ENCODE measurements at places on chromosomes 12 and 14.

DNA sequence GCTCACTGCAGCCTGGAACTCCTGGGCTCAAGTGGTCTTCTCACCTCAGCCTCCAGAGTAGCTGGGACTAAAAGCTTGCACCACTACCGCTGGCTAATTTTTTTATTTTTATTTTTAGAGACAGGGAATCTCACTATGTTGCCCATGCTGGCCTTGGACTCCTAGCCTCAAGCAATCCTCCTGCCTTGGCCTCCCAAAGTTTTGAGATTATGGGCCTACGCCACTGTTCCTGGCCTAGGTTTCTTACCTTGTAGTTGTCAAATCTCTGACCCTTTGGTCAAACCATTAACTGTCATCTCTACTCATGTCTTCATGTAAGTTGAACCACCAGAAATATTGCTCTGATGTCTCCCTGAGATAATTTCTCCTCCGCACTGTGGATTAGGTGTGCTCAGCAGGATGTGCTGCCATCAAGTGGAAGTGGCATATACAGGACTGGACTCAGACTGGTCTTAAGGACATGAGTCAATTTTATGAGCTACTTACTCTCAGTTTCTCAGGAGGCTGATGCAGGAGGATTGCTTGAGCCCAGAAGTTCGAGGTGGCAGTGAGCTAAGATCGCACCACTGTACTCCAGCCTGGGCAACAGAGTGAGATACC is 28.5 kb downstream of the ACTR6 start:
- DNase-seq: no peak

DNA sequence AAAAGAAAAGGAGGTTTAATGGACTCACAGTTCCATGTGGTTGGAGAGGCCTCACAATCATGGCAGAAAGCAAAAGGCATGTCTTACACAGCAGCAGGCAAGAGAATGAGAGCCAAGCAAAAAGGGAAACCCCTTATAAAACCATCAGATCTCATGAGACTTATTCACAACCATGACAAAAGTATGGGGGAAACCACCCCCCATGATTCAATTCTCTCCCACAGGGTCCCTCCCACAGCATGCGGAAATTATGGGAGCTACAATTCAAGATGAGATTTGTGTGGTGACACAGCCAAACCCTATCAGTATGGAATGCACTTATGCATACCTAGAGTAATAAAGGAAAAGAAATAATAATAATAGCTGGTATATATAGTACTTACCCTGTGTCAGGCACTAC is 4.5 kb upstream of the GLIPR1 start:
- no peak for DNase-seq

- no peak for DNase-seq
Measured at GRCh38 chr12:85653731-85654455, 182.3 kb downstream of the RASSF9 start.

GRCh38 chr14:53055003-53055402 is 98.1 kb downstream of the DDHD1 start:
- no peak for DNase-seq

- peak; percentile 18 for DNase-seq
Measured at GRCh38 chr12:5022465-5023061, 21.1 kb upstream of the KCNA5 start.

GRCh38 chr14:29925101-29925722 is 2.4 kb downstream of the PRKD1 start:
- DNase-seq: no peak

DNA sequence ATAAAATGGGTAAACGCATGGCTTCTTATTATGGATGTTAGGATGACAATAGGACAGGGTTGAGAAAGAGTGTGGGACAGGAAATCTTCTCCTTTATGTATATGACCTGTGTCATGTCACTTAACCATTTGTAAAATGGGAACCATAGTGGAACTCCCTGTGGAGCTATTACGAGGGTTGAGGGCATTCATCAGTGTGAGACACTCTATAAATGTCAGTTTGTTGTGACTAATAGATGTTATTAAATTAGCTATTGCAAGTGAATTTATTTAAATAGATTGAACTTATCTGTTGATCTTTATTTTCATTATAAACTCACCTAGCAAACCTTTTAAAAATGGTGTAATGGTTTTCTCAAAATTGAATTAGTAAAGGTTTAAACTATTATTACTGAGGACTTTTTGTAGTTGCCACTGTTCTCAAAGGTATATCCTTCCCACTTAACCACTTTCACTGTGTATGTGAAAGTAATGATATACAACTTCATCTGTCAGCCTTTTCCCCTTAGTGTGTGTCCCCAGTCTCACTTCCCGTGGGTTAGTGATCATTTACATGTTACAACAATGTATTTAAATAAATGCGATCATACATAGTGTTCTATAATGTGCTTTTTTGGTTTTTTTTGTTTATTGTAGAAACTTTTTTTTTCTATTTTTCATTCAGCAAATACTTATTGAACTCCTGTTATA is 17.1 kb downstream of the HELB start:
- DNase-seq: no peak

DNA sequence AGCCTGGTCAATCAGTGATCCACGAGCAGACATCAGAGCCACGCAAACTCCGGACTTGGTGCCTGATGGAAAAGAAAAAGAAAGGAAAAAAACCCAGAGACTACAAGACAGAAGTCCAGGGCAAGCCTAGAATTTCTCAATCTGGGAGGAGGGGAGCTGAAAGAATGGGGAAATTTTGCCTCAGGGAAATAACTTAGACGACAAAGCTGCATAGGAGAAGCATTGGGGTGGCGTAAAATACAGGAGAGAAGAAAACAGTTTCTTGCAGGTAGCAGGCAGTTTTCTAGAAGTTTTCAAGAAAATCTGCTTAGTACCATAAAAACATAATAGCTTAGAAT is 2.6 kb upstream of the SLC11A2 start:
- DNase-seq: no peak

- DNase-seq: no peak
Measured at GRCh38 chr14:62722406-62722805, 322.9 kb downstream of the KCNH5 start.

DNA sequence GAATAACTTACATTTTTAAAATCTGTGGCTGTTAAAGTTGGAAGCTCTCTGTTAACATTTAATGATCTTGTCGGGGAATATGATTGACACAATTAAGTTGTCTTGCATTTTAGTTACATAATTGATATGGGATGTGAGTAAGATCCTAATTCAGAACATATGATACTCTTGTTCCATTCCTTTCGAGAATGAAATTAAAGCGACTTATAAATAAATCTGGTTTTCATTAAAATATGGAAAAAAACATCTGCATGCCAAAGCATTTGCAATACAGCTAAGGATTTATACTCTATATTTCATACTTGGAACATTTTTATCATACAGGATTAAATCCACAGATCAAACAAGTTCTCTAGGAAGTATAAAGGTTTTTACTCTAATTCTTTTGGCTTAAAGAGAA is 52.0 kb downstream of the SLC38A6 start:
- no peak for DNase-seq

GRCh38 chr12:77816196-77816595 is 14.5 kb upstream of the NAV3 start:
- no peak for DNase-seq
